ENCODE measurements at places on chromosomes 1 and 21. TPM values are rescaled to one million over a fixed set of nuclear protein-coding genes. Genes with fewer than 3 reads are reported as not detected.

DNA sequence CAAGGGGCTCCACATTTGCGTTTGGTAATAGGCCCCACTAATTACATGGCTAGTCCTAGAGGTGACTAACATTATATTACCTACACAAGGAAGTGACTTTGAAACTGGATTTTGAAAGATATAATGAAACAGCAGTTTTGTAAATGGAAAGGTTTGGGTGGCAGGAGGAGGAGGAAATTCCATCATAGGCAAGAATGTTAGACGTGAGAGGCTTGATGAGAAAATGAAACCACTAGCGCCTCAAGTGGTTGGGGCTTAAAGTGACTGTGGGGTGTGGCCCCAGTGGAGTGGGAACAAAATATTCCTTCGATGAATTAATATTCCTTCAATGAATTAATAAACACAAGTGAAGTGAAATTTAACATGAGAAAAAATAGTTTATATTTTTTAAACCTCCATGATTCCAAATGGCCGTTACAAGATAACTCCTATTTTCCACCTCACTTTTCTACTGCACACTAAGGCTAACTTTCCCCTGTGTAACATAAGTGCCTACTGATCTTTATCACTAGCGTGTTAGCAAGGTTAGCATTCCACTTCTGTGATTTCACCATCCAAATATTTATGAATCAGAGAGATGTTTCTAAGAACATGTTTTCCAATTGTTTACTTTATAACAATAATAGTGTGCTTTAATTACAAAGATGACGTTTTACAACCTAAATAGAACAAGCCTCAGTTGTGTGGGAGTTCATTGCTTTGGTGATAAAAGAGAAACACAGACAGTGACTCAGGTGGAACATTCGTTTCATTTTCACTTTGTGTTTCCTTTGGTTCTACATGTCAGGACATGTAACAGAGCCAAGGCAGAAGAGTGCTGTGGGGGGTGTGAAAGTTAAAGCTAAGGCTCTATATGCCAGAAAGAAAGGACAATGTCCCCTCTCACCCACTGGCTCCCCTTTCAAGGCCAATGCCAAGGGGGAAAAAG is 12.5 kb upstream of the ATF3 start:
- DNase-seq = peak; percentile 95

DNA sequence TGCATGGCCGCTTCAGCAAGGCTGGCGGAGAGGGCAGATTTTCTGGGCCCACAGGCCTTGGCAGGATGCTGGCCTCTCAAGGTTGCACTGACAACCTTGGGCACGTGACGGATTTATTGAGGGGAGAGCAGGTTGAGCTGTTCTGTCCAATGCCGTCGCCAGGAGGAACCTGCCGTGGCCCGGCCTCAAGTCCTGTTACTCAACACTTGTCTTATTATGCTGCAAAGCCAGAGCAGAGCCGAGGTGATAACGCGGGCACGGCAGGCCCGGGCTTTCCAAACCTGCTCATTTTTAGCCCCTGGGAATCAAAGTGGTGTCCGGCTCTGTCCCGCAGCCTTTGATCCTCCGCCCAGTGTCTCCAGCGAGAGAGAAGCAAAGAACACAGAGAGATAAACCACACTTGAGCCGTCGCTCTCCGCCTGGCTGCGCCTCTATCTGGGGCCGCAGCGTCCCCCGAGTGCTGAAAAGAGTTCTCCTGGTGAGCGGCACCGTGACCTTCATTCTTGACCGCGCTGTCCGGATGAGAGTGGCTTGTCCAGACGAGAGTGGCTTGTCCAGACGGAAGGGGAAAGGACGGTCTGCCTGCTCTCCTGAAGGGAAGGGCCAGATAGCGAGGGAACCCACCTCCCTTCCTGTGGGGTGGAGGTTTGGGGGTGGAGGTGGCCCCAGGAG is 162.3 kb upstream of the ARHGEF16 start:
- no peak for DNase-seq

GRCh38 chr1:182600745-182601415 is 3.3 kb downstream of the RGS16 start:
- DNase-seq = no peak

DNA sequence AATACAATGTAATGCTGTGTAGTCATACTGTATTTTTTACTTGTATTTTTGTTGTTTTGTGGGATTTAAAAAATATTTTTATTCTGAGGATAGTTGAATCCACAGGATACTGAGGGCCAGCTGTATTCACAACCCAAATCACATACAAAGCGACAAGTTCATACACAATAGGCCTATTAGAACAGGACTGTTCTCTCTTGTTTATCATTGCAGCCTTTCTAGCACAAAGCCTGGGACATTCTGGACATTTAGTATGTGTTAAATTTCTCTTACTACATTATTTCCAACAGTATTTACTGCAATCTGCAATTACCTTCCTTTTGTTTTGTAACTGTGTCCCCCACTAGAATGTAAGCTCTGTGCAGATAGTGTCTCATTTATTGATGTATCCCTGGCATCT is 65.4 kb downstream of the SLC35A3 start:
- DNase-seq = no peak

- no peak for DNase-seq
Measured at GRCh38 chr21:30345014-30345413, 3.4 kb downstream of the KRTAP23-1 start.

GRCh38 chr21:37982496-37983318 is 66.5 kb upstream of the KCNJ6 start:
- no peak for DNase-seq

DNA sequence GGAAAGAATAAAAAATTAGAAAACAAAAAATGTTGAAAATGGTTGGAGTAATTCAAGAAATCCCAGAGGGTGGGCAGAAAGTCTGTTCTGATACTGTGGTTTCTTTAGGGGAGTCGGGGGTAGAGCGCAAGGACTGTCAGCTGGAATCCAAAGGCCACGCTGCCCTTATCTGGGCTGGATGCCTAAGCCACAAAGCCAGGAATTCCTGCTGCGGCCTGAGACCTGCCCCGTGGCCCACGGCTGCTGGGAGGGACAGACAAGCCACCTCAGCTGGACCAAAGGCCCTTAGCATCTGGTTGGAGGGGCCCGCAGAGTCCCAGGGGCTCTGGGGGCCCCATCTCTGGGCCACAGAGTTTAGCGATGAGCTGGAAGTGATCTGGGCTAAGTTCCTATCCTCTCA is 60.2 kb downstream of the DMRTB1 start:
- DNase-seq = no peak

GRCh38 chr1:119466445-119466844 is 40.6 kb upstream of the HSD3B1 start:
- DNase-seq = no peak

GRCh38 chr1:194167956-194168640 is 981.7 kb upstream of the B3GALT2 start:
- no peak for DNase-seq

GRCh38 chr1:1371746-1372711 is 3.0 kb downstream of the AURKAIP1 start:
- DNase-seq = peak; percentile 61

DNA sequence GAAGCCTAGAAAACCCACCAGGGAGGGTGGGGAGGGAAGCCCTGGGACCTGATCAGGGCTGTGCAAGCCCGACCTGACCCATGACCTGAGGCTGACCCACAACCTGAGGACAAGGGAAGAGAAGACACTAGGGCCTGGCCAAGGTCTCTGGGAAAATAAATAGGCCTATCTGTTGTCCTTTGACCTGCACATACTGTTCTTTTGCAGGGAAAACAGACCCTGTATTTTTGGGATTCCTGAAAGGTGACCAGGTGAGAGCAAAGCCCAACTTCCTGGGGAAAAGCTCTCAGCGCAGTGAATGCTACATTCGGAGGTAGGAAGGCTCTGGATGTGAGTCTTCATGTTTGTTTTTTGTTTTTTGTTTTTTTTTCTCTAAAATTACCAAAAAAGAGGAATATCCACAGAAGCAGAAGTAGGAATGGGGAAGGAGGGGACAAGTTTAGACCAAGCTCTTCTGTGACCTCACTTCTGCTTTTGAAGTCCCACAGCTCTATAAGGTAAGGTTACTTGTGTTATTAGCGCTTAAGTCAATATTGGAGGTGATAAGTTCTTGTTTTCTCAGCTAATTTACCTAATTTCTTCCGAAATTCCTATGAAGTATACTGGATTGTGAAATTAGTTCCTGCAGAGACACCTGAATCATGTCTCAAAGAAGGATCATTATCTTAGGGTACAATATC is 26.2 kb upstream of the LYST start:
- DNase-seq = no peak

DNA sequence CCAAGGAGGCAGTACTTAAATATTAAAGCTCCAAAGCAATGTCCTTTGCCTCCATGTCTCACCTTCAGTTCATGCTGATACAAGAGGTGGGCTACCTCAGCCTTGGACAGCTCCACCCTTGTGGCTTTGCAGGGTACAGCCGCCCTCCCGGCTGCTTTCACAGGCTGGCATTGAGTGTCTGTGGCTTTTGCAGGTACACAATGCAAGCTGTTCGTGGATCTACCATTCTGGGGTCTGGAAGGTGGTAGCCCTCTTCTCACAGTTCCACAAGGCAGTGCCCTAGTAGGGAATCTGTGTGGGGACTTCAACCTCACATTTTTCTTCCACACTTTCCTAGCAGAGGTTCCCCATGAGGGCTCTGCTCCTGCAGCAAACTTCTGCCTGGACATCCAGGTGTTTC is 324.8 kb downstream of the COL11A1 start:
- no peak for DNase-seq

GRCh38 chr1:2404142-2404889 is 8.0 kb downstream of the PEX10 start:
- DNase-seq = no peak

The HSD11B1 gene
- total RNA-seq = 21.6 TPM

The SGIP1 gene
- 98.9 TPM for total RNA-seq

The SMIM34 gene
- not detected for total RNA-seq

The SPRR2D gene
- not detected for total RNA-seq

The IVNS1ABP gene
- total RNA-seq = 76.0 TPM

The ATAD3B gene
- 17.3 TPM for total RNA-seq

The OR2M3 gene
- not detected for total RNA-seq

The LCA5L gene
- total RNA-seq = 0.97 TPM

The SLFNL1 gene
- under 0.01 TPM for total RNA-seq

The TIE1 gene
- under 0.01 TPM for total RNA-seq

The LBR gene
- total RNA-seq = 55.7 TPM

The SLC45A1 gene
- total RNA-seq = 1.9 TPM
